ENCODE measurements at places on chromosomes 2 and 18.

DNA sequence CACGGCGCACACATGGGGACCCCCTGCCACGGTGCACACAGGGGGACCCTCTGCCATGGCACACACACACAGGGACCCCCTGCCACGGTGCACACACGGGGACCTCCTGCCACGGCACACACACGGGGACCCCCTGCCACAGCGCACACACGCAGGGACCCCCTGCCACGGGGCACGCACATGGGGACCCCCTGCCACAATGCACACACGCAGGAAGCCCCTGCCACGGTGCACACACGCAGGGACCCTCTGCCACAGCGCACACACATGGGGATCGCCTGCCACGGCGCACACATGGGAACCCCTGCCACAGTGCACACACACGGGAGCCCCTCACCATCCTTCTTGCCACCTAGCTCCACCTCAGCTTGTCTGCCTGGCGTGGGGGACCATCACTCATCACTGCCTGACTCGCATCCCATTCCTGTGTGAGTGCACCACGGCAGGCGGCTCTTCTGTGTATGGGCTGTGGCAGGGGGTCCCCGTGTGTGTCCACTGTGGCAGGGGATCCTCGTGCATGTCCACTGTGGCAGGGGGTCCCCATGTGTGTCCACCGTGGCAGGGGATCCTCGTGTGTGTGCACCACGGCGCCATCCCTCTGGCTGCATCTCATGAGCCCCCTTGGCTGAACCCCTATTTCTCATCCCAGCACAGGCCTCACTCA is 206.7 kb downstream of the EIPR1 start:
- DNase-seq, result no peak

DNA sequence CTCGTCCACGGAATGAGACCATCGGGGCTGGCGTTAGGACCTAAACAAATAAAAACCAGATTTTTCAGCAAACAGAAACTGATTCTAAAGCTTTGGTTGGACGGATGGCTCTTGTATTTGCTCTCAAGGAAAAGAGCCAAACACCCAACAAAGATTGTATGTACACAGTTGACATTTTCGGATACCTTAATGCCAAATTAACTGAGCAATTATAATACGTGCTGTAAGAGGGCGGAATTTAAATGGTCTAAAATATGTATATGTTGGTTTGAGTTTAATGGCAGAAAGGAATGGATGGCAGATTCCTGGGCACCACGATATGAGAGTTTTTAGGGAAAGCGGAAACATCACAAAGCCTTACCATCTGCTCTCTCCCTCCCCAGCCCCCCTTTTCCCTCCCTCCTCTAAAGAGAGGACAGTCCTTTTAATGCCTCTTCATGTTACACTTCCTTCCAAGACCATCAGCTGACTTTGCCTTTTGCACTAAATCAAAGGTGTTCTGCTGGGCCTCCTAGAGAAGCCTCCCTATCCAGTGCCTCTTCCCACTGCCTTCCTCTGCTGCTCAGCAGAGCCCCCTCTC is 33.3 kb downstream of the STAT1 start:
- DNase-seq, result no peak

DNA sequence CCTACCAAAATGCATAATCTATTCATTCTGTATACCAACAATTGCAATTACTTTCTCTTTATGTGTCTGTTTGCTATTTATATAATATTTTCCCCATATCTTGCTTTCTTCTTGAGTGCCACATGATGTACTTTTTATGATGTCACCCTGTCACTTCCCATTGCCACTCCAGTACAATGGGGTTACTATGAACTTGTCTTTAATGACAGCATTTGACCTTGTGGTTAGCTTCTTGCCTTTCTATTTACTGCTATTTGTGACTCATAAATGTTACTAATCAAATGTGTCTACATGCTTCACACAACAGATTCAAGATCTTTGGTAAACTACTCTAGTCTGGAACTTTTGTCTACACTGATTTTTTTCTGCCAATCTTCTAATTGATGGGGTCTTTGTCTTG is 486.3 kb downstream of the NR4A2 start:
- no peak for DNase-seq

DNA sequence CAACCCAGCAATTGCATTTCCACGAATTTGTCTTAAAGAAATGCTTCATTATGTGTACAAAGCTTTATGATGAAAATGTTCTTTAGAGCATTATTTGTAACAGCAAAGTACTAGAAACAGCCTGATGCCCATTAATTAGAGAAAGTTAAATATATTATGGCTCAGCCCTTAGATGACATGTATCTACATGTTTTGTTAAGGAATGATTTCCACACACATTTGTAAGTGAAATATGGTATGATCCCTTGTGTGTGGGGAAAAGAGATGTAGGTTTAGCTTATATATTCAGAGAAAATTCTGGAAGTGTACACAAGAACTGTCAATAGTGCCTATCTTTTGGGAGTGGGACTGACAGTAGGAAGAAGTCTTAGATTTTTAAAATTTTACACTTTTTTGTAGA is 3.8 kb upstream of the PTPN4 start:
- no peak for DNase-seq

DNA sequence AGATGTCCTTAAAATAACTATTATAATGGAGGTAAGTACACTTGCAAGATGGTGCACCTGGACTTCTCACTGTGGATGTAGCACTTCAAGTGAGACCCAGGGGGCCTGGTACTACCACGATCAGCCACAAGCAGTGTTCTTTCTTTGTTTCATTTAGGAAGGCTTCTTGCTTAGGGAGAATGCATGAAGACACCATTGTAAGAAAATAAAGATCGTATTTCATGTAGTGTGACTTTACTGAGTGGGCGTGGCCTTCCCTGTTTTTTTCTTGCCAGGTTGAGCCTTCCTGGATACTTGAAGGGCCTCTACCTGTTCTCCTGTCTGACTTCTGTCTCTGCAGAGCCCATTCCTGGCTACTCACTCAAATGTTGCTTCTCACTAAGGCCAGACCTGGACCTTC is 615.6 kb upstream of the SOX11 start:
- no peak for DNase-seq

DNA sequence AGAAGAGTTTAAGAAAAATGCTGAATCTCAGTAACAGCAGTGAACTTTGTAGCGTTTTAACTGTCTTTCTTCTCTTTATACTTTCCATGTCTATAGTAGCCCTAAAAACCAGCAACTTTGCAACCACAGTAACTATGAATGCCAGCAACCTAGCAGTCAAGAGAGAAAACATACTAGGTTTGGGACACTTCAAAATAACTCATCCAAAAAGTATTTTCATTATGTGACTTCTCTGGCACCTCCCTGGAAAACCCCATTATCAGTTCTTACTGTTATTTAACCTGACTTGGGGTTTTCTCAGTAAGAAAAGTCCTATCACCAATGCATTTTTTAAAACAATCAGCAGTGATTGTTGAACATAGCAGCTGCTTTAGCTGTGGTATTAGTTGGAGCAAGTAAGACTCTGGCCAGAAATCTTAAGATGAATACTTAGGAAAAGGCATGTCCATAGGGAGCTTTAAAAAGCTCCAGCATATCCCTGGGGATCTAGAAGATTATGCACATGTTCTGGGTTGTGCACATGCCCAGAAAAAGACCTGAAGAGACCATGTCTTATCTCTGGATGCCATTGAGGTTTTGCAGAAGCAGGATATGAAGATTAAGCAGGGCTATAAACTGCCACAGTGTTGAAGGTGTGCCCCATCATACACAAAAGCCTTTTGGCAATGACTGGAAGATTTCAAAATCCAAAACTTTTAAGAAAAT is 411.3 kb downstream of the CMPK2 start:
- no peak for DNase-seq

DNA sequence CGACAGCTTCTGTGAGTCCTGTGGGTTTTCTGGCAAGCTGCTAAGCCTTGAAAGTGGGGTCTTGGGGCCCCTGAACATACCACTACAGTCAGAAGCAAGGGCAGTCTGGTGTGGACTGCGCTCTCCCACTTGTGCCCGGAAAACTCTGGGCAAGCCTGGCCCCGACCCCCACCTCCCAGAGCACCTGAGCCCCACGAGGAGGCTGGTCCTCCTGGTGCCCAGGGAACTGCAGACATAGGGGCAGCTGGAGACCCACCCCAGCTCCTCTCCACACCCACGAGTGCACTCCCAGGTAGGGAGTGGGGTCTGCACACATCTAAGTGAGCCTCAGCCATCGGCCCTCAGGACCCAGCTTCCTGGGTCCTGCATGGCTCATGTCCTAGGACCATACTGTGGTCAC is 16.2 kb upstream of the GPC1 start:
- no peak for DNase-seq

DNA sequence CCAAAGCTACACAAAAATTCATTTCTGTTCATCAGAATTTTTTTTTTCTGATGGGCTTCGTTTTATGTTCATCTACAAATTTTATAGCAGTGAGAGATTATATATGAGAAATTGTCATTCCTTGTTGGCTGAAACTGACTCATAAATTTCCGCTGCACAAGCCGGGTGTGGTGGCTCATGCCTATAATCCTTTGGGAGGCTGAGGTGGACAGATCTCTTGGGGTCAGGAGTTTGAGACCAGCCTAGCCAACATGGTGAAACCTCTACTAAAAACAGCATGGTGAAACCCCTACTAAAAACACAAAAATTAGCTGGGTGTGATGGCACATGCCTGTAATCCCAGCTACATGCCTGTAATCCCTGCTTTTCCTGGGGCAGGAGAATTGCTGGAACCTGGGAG is 72.0 kb downstream of the PLEKHM3 start:
- no peak for DNase-seq

GRCh38 chr2:2848621-2849333 is 517.7 kb upstream of the MYT1L start:
- DNase-seq, result peak; percentile 24

- no peak for DNase-seq
Measured at GRCh38 chr18:45320724-45321123, 294.6 kb upstream of the SLC14A2 start.

- DNase-seq, result no peak
Measured at GRCh38 chr2:68659081-68659480, 15.7 kb downstream of the PROKR1 start.

- no peak for DNase-seq
Measured at GRCh38 chr2:201735486-201735885, 37.0 kb upstream of the MPP4 start.

DNA sequence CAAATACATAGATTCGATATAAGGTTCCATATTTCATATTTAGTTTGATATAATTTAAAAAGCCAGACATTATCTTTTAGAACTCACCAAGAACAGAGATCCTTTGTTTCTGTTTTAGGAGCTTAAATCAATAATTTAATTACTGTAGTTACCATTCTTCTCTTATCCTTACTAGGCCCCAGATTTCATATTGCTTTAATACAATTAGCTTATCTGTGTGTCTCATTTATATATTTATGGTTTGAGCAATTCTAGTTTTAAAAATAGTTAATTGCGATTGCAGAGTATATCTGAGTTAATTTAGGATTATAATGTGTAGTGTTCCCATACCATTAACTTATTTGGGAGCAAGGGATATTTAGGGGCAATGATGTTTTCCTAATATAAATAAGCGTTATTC is 558.8 kb upstream of the ZNF804A start:
- DNase-seq, result no peak

- DNase-seq, result no peak
Measured at GRCh38 chr18:46182633-46183358, 78.6 kb downstream of the HAUS1 start.

GRCh38 chr18:23484561-23485182 is 18.6 kb upstream of the RMC1 start:
- DNase-seq, result no peak

DNA sequence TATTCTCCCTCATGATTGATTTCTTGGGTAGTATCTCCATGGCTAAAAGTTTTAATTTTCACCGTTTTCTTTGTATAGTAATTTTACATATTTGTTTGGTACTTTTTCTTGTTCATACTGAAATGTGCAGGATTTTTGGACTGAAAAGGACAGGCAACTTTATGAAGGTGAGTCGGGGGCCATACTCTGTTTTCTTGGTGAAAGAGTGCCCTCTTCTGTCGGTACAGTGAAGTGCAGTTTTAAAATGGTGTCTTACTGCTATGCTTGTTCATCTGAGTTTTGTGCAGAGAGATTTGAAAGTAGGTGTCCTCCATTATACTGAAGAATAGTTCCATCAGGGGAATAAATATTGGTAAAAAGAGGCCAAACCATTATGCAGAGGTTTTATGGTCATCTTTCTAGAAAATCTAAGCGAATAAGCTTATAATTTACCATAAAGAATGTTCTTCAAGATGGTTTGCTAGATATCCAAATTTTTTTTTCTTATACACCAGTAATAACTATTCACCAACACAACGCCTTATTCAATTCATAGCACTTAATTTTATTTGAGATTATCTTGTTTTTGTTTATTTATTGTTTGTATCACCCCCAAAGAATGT is 8.7 kb upstream of the SERPINB13 start:
- peak; percentile 67 for DNase-seq

GRCh38 chr2:70991142-70991541 is 3.5 kb downstream of the TEX261 start:
- no peak for DNase-seq

DNA sequence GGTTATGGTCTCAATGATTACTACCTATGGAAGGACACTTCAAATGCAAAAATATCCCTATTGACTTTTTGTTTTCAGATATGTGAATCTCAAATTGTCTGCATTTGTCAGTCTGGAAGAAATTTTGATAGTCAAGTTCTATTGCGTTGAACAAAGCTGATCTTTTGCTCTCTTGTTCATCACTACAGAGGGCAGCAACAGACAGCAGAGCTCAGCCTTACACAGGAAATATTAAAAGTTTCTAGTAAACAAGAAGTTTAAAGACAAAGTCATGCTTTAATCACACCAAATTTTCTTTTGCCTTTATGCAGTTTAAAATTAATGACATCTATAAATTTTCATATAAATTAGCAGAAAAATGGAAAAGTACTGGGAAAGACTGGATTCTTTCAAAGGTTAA is 617.5 kb downstream of the NR4A2 start:
- no peak for DNase-seq

- no peak for DNase-seq
Measured at GRCh38 chr2:205805136-205805535, 122.8 kb downstream of the NRP2 start.

GRCh38 chr2:99485411-99485810 is 4.4 kb downstream of the REV1 start:
- no peak for DNase-seq

GRCh38 chr2:68916226-68916625 is 36.5 kb downstream of the GKN2 start:
- DNase-seq, result no peak

GRCh38 chr2:95258271-95258670 is 16.0 kb upstream of the PROM2 start:
- no peak for DNase-seq

DNA sequence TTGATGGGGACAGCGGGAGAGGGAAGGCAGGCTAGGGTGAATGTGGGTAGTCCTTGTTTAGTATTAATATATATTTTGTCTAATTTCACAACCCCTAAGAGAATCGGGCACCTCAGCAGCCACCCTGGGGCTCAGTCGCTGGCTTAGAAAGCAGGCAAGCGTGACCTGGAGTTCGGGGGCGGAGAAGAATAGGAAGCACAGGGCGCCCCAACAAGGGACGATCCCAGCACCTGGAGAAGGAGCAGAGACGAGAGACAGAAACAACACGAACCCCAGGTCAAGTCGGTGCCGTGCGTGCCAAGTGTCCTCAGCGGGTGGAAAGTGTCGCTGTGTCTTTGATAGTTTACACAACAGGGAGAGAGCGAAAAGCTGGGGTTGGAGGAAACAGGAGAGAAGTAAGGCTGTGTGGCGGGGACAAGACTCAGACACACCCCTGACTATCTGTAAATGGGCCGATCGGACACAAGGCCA is 95.4 kb downstream of the NFATC1 start:
- DNase-seq, result no peak

Measured in neuronal stem cell (in vitro differentiated cells).